Fibroblast of pulmonary artery (primary cell): ENCODE measurements at places on chromosomes 12 and 14.

DNA sequence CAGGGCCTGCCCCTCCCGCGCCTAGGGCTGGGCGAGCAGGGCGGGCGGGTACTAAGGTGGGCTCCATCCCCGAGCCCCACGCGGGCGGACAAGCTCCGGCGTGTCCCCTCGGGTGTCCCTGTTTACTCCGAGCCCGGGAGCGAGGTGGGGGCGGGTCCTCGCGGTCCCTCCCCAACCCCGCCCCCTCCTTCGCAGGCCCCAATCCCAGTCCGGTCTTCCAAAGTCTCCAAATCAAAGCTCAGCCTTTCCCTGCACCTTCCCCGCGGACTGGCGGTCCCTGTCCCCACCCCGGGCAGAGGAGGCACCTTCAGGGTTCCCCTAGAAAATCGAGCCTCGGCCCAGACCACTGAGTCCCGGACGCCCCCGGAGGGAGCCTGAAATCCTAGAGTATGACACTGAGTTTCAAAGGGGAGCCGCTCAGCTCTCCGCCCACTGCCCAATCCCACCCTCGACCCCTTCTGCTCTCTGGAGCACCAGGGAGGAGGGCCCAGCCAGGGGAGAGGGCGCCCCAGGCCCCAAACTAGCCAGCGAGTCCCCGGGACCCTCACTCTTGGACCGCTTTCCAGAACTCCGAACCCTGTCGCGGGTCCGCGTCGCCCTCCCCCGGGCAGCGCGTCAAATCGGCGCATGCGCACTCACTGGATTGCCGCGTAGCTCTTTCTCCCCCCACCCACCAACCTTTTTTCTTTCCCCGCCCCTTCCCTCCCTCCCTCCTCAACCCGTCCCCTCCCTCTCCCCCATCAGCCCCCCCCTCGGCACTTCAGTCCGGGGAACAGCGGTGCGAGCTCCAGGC, at the start of gene LRP1:
LRP1 (plus strand) TSS at position 758 of the 793 bp plus-strand sequence. CDS start 482 bp downstream, outside the sequence.
- DNase-seq, result peak; percentile 85

DNA sequence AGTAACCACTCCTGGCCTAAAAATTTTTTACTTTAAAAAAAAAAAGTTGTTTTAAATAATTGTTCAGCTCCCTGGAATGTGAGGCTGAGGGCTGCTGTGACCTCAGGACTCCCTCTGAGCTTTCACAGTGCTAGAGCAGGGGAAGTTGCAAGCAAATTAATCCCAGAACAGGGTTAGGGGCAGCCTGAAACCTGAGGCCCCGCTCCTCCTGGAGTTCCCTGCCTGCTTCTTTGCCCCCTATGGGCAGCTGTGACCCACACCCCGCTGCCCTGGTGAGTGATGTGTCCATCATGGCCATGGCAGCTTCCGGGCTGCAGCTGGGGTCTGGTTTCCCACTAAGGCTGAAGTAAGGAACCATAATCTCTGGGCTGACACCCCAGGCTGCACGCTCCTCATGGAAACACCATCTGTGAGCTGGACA, 9.5 kb downstream of the RITA1 start:
- peak; percentile 35 for DNase-seq

DNA sequence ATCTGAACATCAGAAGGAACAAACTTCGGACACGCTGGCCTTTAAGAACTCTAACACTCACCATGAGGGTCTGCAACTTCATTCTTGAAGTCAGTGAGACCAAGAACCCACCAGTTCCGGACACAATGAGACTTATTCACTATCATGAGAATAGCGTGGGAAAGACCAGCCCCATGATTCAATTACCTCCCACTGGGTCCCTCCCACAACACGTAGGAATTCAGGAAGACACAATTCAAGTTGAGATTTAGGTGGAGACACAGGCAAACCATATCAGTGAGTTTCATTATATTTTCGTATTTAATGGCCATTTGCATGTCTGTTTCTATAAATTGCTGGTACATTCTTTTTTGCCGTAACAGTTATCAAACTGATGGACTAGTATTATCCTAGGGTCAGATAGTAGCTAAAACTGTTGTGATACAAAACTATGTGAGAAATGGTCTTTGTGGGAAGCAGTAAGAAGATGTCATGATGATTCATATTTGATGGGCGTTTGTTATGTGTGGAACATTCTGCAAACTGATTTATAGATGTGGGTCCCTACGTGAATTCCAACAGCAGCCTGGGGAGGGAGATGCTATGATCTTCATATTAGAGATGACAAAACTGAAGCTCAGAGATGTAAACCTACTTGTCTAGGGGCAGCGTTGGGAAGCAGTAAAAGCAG, 282.4 kb upstream of the TMEM132C start:
- DNase-seq, result peak; percentile 1

DNA sequence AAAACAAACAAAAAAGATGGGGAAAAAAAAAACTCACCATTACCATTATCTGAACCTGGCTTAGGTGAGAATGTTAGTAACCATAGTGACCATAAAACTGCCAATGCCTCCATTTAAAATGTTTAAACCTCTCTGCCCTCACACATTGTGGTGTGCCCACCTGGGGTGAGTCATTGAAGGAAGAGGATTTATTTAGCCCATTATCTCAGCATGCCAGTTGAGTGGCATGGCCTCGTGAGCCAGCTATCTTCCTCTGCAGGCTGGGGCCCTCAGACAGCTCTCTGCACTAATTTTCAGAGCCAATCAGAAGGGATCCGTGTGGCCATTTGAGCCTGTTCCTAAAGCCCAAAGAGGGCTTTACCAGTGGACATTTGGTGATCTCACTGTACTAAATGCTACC, 81.8 kb upstream of the CCDC198 start:
- no peak for DNase-seq

DNA sequence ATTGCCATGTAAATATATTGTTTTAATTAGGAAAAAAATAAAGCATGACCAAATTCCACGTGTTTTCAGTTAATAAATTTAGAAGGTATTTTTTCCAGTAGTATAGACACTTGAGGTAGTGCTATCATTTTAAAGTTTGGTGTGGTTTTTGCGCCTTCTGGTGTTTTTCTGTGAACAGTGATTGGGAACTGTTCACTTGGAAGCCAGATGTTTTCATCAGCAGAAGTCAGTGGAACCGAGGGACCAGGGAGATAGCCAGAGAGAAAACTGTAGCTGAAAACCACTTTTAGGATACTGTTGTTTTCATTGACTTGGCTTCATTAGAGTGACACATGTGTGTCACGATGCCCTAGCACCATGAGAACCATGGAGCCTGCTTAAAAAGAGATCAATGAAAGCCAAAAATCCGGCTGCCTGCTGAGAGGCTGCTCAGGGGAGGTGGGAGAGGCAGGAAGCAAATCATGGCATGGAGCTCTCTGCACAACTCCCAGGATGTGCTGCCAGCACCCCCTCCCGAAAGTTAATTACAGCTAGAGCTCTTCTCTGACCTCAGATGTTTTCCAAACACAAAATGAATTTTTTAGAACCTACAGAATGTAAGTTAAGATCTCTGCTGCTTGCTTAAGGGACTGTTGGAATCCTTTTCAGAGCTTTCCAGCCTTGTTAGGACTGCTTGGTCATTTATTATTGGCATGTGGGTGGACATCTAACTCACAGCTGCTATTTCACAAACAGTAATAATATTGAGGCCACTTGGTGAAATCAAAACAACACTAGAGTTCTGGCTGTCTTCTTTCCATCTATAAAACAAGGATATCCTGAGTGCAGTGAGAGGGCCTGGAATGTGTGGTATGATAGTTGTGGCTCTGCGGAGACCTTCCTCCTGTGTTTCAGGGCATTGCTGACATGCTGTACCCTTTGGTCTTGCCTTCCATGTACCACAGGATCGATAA, 192.3 kb downstream of the ANO4 start:
- no peak for DNase-seq

DNA sequence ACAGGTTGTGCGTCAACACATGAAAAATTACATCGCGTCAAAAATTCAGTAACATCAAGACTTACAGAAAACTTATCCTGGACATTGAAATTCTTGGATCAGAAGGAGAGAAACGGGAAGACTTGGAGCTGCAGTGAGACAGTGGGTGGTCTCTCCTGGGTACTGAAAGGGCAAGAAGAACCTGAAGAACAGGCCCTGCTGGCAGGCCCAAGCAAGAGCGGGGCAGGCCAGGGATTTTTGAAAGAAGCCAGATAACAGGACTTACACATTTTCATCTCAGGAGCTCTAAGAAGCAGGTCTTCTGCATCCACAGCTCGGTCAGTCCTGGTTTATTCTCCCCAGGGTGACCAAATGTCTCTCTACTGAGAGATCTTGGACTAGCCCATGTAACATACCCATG, 466.5 kb upstream of the SOX5 start:
- DNase-seq, result no peak

DNA sequence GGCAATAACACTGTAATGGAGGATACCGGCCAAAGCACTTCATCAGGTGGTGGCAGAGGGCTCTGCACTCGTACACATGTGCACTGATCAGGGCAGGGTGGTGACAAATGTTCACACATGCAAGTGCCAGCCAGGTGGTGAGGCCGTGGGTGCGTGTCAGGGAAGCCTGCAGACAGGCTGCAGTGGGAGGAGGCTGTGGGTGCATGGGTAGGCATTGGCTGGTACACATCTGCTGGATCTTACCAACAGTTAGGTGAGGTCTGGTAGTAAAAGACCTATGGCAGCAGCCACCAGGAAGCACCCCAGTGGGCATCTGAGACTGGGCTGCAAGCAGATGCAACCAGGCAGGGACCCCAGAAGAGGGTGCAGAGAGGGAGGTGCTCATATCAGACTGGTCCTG, 65.3 kb downstream of the PDE6H start:
- DNase-seq, result no peak
